ENCODE measurements at places on chromosomes 1 and 21.

GRCh38 chr1:89939059-89939570, 55.8 kb upstream of the ZNF326 start:
- no peak for DNase-seq

GRCh38 chr21:44903050-44903685, 17.5 kb downstream of the ITGB2 start:
- no peak for DNase-seq

GRCh38 chr1:106276871-106277270, 779.6 kb upstream of the PRMT6 start:
- no peak for DNase-seq

DNA sequence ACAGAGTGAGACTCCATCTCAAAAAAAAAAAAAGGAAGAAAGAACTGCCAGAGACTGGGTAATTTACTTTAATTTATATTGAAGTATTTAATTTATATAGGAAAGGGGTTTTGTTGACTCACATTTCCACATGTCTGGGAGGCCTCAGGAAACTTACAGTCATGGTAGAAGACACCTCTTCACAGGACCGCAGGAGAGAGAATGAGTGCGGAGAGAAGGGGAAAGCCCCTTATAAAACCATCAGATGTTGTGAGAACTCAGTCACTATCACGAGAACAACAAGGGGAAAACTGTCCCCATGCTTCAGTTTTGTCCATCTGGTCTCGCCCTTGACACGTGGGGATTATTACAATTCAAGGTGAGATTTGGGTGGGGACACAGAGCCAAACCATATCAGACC, 25.8 kb upstream of the PPP1R8 start:
- no peak for DNase-seq

GRCh38 chr1:7497107-7497637, 273.9 kb upstream of the VAMP3 start:
- no peak for DNase-seq

GRCh38 chr21:38810034-38810825, 4.5 kb downstream of the ETS2 start:
- DNase-seq, result no peak

DNA sequence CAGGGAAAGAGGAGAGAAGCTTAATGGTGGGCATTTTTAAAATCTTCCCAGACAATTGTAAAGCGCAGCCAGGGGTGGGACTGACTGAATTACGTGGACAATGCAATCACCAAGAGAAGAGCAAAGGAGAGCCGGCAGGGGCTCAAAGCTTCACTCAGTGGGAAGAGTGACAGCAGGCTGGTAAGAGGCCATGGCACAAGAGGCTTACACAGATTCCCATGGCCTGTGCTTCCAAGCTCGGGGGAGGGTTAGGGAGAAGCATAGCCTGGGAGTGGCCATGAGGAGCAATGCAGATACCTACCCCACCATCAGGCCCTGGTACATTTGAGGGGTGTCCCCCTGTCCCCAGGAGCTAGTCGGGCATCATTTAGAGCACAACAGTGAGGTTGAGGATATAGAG, 27.1 kb upstream of the SEC16B start:
- DNase-seq, result no peak

DNA sequence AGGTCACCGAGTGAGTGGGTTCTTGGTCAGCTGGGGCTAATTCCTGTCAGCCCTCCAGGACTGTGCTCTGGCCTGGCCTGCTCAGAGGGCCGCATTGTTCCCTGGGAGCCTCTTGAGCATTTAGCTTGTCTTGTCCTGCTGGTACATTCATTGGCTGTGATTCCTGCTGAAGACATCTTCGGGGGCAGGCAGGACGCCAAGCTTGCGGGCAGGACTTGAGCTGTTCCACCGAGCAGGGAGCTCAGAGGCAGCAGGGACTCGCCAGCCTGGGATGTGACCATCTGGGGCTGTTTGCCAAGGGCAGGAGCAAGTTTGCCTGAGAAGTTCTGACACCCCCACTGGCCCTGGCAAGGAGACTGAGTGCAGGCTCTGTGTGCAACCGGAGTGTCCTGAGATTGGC, 7.0 kb upstream of the SLC26A9 start:
- peak; percentile 32 for DNase-seq

GRCh38 chr1:10625076-10625475, 150.3 kb downstream of the PEX14 start:
- DNase-seq, result no peak

GRCh38 chr1:44040418-44040817, 9.2 kb upstream of the SLC6A9 start:
- no peak for DNase-seq

DNA sequence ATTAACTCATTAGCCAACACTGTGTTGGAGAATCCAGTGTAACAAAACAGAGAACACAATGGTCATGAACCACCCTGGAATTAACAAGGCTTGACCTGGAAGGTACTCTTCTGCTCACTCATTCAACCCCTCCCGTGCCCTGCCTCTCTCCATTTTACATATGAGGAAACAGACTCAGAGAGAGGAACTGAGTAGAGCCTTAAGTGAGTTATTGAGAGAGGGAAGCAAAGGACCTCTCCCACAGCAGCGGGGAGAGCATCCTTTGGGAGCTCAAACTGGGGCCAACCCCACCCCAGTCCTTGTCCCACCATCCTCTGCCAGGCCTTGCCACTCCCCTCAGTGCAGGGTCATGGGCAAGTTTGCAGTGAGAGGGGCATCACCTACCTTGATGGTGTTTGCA, 1.4 kb downstream of the S100A12 start:
- no peak for DNase-seq

GRCh38 chr1:150777544-150777943, 12.0 kb upstream of the CTSS start:
- no peak for DNase-seq

DNA sequence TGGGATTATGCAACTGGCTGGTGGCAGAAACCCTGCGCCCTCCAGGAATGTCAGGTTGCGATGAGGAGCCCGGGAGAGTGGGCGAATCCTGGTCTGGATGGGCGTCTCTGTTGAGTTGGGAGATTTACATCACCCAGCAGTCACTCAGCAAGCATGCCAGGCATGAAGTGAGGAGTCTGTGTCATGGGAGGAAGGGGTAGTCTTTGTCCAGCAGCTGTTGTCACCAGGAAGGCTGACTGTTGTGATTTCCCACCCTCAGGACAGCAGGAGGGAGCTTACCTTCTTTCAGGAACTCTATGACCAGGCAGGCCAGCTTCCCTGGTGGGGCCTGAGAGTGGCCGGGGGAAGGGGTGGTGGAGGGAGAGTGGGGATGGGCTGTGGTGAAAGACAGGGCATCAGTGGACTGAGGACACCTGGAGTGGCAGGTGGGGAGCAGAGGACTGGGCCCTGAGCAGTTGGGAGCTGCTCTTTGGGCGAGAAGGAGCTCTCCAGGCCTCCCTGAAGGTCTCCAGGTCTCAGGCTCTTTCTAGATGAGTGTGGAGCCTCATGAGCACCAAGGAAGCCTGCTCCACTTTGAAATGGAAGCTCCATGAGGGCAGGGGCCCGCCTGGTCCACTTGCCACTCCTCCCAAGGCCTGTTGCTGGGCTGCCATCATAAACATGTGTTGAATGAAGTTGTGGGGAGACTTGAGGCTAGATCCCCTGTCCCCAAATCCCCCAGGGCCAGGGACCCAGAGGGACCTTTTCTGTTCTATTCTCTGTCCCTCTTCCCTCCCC, 21.3 kb upstream of the PKP1 start:
- no peak for DNase-seq

DNA sequence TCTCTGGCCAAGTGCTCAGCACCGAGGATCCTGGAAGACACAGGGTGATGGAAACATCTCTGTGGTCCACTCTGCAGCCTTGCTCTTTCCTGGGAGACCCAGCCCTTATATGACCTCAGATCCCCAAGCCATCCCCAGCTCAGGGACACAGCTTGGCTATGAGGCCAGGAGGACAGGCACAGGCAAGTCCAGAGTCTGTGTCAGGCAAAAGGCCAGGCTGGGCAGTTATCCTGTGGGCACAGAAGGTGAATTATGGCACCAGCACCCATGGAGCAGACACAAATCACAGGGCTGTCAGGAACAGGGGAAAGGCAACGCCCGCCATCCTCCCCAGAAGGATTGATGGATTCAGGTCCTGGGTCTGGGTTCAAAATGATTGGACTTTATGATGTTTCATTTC, 52.1 kb upstream of the SCMH1 start:
- no peak for DNase-seq

- no peak for DNase-seq
These were observed 4.0 kb downstream of the TFF3 start for GRCh38 chr21:42311160-42311559.

DNA sequence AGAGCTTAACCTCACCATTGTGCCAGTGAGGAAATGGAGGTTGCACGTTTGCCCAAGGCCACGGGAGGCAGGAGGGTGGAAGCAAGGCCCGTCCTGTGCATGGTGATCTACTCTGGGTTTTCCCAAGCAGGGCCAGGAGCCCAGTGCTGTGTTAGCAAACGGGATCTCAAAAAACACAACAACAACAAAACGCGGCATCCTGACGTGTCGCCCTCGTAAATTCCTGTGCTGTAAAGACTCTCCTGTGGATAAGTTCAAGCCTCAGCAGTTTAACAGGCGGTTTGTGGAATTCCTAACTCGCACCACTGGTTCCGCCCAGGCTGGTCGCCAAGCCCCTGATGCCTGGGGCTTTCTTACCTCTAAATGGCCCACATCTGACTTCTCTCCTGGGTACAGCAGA, 39.1 kb downstream of the TFF3 start:
- DNase-seq, result no peak

- DNase-seq, result peak; percentile 32
These were observed 18.0 kb downstream of the TMEM81 start for GRCh38 chr1:205066141-205066818.

DNA sequence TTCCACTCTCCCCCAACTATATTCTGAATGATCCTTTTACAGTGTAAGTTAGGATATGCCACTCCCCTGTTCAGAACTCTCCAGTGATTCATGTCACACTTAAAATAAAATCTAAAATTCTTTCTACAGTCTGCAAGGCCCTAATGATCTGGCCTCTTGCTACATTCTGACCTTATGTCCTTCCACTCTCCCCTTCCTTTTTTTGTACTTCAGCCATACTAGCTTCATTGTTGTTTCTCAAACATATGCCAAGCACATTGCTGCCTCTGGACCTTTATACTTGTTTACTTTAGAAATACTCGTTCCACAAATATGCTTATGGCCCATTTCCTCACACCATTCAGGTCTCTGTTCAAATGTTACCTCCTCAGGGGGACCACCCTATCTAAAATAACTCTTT, 14.8 kb upstream of the PSMA5 start:
- no peak for DNase-seq

DNA sequence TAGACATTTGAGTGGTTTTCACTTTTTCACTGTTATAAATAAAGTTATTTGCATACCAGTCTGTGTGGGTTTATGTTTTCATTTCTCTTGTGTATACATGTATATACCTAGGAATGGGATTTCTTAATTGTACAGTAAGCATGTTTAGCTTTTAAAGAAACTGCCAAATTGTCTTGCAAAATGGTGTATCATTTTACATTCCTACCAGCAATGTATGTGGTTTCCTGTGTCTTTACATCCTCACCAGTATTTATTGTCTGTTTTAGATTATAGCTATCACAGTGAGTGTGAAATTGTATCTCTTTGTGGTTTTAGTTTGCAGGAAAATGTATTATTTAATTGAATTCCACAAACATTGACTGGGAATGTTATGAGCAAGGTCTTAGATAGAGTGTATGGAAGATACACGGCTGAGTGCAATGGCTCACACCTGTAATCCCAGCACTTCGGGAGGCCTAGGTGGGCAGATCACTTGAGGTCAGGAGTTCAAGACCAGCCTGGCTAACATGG, 57.3 kb downstream of the MACF1 start:
- DNase-seq, result no peak

GRCh38 chr1:3564921-3565831, 46.1 kb downstream of the MEGF6 start:
- DNase-seq, result peak; percentile 51

- DNase-seq, result no peak
These were observed 115.6 kb upstream of the IGSF21 start for GRCh38 chr1:17991996-17992395.

GRCh38 chr1:180392020-180392419, 110.4 kb downstream of the ACBD6 start:
- DNase-seq, result no peak

GRCh38 chr1:219837274-219837993, 90.9 kb downstream of the SLC30A10 start:
- DNase-seq, result peak; percentile 46

DNA sequence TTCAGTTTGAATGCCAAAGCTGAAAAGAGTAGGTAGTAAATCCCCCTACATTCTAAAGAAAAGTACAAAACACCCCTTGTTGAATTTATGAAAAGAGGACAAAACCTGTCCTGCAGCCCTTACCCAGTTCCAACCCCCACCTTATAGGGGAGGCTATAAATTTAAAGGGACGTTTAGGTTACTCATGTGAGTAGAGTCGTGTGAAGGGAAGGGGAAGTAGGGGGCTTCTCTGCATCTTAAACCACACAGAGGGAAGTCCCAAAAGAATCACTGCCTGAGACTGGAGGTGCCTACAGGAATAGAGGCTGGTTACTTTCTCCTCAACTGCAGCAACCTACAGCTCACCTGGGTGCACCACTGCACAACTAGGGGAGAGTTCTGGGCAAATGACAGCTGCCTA, 36.7 kb upstream of the KIRREL1 start:
- DNase-seq, result no peak

GRCh38 chr1:85462931-85463649, 1.9 kb downstream of the DDAH1 start:
- DNase-seq, result no peak

GRCh38 chr1:111843177-111843576, 87.5 kb downstream of the DDX20 start:
- DNase-seq, result no peak

- DNase-seq, result no peak
These were observed 36.4 kb upstream of the STUM start for GRCh38 chr1:226512076-226512728.

GRCh38 chr1:57959531-57960241, 535.8 kb upstream of the DAB1 start:
- no peak for DNase-seq

DNA sequence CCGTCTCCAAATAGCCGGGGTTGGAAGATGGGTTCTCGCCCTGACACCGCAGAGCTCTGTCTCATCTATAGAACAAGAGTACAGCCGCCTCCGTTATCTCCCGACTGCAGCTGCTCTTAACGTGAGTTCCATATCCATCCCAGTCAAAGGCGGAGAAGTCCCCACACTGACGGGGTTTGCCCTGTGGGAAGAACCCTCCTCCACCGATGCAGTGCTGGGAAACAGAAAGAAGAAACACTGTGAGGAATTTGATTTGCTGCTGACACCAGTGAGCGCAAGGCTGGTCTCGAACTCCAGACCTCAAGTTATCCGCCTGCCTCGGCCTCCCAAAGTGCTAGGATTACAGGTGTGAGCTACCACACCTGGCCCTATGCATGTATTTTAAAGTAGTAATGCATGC, 9.5 kb downstream of the ITLN2 start:
- no peak for DNase-seq

GRCh38 chr1:226821719-226822085, 48.7 kb upstream of the PSEN2 start:
- DNase-seq, result no peak
